Liver (tissue), 10 donors: ENCODE measurements at places on chromosomes 11 and 22. TPM values are rescaled to one million over a fixed set of nuclear protein-coding genes. Genes with fewer than 3 reads are reported as not detected.

Gene DCDC1
- 1.9 TPM for total RNA-seq

Gene POLR2L
- total RNA-seq, result 28.1 TPM

Gene EPS8L2
- total RNA-seq, result 24.4 TPM

Gene TCN2
- 12.4 TPM for total RNA-seq

Gene KRTAP5-7
- 0.19 TPM for total RNA-seq

Gene CARS1
- total RNA-seq, result 40.1 TPM

Gene MMP12
- not detected for total RNA-seq

Gene CFAP300
- not detected for total RNA-seq

Gene EMID1
- total RNA-seq, result 1.8 TPM

Gene TYMP
- total RNA-seq, result 109 TPM

Gene PRRG4
- total RNA-seq, result 12.0 TPM

Gene PTPRJ
- total RNA-seq, result 23.3 TPM

GRCh38 chr22:32355760-32356159 is 1.9 kb upstream of the RFPL3 start:
- DNase-seq, result no peak
- no peak overlapping the region for H3K27ac ChIP-seq
- no peak overlapping the region for H3K4me3 ChIP-seq
- no peaks in the 10 kb centered on the region for H3K27me3 ChIP-seq
- no peaks in the 10 kb centered on the region for H3K4me1 ChIP-seq

DNA sequence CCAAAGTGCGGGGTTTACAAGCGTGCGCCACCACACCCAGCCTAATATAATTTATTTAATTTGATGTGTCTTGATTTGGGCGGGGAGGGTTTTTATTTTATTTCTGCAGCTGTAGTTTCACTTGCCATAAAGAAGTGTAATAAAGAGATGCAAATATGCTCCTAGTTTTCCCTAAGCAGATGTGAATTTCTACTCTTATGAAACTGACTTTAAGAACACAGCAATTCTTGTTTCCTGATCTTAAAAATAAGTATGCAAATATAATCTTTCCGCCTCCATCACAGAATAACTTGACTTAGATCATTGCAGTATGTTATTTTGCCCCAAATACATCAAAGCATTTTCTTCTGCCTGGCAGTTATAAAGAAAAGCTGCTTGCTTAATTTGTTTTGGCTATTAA is 4.4 kb downstream of the SPCS2 start:
- peaks cover 5% of the 10 kb centered on the region for H3K36me3 ChIP-seq
- H3K4me3 ChIP-seq, result no peak overlapping the region
- H3K27me3 ChIP-seq, result no peaks in the 10 kb centered on the region
- H3K27ac ChIP-seq, result no peak overlapping the region

DNA sequence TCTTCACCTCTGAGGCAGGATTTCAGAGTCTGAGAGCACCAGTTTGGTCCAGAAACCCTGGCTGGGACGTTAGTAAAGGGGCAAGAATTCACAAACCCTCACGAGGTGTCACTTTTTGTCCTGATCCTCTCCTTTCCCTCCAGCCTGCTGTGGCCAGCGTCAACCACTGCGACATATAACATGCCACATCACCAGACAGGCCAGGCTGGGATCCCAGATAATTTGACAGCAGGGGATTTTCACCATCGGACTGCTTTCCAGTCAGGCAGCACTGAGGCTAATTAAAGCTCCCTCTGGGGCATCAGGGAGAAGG is 36.8 kb upstream of the RBFOX2 start:
- H3K27me3 ChIP-seq, result no peaks in the 10 kb centered on the region
- peak overlapping the region; percentile 91 for H3K27ac ChIP-seq
- DNase-seq, result no peak

GRCh38 chr11:3221408-3222002 is 2.9 kb upstream of the MRGPRG start:
- H3K4me1 ChIP-seq, result no peaks in the 10 kb centered on the region
- H3K36me3 ChIP-seq, result no peaks in the 10 kb centered on the region
- no peaks in the 10 kb centered on the region for H3K27me3 ChIP-seq
- peak; percentile 27 for DNase-seq

DNA sequence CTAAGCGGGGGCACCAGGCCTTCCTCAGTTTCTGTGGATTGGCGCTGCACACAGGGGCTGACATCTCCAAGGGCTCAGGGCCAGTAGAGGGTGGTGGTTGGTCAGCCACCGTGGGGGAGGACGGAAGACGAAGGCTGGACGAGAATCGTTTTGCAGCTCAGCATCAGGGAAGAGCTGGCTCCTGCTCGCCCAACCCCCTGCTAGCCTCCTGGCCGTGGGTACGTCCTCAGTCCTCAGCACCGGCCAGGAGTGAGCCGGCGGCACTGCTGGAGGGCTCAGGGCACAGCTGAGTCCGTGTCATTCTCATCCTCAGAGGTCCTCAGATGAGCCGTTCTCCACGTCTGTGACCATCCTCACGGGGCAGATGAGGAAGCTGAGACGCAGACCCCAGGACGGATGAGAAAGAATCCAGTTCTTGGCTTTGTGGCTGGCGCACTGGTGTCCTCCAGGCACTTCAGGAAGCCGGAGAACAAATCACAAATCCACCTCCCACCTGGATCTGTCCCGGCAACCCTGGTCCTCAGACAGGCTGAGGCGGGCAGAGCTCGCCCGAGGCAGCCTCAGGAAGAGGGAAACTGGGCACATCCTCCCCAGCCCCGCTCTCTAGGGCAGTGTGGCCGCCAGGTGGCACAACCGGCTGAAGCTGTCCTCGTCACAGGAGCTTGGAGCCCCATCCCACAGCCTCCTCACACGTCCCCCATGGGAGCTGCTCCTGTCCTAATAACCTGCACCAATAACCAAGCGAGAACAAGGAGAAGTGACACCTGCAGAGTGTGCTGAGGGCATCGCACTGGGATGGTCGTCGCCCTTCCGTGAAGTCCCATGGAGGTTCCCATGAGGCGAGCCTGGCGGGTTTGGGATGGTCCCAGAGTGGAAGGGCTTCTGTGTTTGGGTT is 393.7 kb downstream of the BRD1 start:
- no peaks in the 10 kb centered on the region for H3K36me3 ChIP-seq
- H3K27me3 ChIP-seq, result no peaks in the 10 kb centered on the region
- H3K27ac ChIP-seq, result no peak overlapping the region
- DNase-seq, result no peak

DNA sequence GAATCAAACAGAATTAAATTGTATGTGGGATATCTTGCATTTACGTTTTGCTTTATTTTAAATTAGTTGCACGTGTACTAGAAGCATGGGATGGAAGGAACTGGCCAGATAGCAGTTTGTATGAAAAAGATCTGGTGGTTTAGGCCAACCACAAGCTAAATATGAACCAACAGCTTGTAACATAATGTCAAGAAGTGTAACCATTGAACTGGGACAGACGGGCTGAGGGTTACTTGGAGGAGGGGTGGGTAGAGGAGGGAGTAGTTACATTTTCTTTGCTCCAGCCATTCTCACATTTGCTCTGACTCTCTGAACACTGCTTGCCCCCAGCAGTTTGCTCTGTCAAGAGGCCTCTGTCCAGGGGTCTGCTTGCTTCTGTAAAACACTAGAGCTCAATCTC is 31.7 kb upstream of the CXCR5 start:
- no peaks in the 10 kb centered on the region for H3K4me1 ChIP-seq
- H3K27ac ChIP-seq, result no peak overlapping the region
- H3K27me3 ChIP-seq, result no peaks in the 10 kb centered on the region

DNA sequence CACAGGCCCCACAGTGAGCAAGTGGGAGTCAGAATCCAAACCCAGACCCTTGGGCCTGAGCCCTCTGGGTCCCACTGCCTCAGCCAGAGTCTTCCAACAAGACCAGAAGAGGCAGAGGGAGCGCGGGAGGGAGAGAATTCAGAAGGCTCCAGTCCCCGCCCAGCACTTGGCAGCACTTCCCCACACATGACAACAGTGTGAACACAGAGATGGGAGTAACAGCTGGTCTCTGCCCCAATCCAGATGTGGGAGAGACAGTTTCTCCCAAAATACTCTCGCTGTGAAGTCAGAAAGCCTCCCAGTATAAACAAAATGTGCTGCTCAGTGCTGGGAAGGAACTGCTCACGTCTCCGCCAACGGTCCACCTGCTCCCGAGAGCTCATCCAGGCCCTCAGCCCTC is 219.9 kb downstream of the MN1 start:
- H3K27ac ChIP-seq, result no peak overlapping the region
- no peak overlapping the region for H3K4me3 ChIP-seq
- H3K36me3 ChIP-seq, result no peaks in the 10 kb centered on the region
- no peaks in the 10 kb centered on the region for H3K4me1 ChIP-seq

DNA sequence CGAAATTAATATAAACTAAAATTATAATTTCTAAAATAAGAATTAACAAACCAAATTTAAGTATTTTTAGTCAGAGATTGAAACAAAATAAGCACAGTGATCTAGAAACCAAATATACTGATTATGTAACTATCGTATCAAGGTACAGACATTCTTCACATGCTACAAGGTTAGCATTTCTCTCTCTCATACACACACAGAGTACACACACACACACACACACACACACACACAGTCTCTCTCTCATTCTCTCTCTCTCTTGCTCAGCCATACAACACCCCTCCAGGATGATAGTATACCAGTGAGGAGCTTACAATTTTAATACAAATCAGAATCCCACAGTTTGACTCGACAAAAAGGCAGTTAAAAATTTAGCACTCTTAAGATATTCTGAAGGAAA is 66.0 kb downstream of the RDX start:
- no peak overlapping the region for H3K4me3 ChIP-seq
- peaks cover 38% of the 10 kb centered on the region for H3K36me3 ChIP-seq
- H3K27ac ChIP-seq, result no peak overlapping the region
- no peak for DNase-seq

DNA sequence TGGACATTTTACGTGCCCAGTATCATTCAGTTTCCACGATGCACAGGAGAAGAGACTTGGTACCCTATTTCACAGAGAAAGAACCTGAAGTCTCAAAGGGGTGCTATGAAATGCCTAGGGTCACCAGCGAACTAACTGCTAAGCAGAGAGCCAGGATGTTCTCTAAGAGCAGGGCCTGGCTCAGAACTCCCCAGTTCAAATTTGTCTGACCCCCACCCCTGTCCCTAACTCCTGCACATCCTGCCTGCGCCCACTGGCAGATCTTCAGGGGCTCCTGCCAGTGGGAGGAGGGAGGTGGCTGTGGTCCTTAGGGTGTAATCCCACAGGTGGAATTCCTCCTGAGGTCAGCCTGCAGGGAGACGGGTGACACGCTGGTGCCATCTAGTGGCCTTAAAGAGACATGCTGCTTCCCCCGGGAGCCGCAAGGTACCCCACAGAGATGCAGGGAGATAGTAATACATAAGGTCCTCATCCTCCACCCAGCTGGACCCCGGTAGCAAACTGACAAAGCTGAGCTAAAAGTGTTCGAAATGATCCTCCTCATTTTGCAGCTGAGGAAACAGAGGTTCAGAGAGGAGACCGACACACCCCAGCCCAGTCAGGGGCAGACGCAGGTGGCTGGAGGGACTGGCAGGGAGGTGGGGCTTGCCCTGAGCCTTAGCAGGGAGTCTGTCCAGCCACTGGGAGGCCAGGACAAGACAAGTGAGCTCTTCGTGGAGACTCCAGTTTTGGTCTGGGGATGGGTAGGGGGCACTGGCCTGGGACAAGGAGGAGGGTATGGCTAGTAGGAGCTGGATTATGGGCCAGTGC is 34.1 kb downstream of the MB start:
- DNase-seq, result peak; percentile 56
- no peak overlapping the region for H3K4me3 ChIP-seq
- H3K36me3 ChIP-seq, result no peaks in the 10 kb centered on the region

- H3K27me3 ChIP-seq, result no peaks in the 10 kb centered on the region
- H3K27ac ChIP-seq, result no peak overlapping the region
- no peak for DNase-seq
- peaks cover 12% of the 10 kb centered on the region for H3K4me1 ChIP-seq
Measured at GRCh38 chr11:48083421-48083820, 103.1 kb downstream of the PTPRJ start.

DNA sequence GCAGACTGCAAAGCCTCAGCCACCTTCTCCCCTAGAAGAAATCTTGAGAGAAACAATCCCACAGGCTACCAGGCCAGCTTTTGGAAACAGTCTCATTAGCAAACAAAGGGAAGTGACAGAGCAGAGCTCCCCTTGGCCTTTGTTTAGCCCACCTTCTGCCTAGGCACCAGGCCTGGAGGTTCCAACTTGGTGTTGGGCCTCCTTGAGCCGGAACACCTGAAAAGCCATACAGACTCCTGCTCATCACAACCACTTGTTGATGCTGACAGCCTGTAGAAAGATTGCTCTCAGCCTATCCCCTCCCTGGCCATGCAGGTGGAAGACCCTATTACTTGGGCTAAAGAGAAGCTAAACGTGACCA is 26.6 kb downstream of the KCNQ1OT1 start:
- peaks cover 5% of the 10 kb centered on the region for H3K4me1 ChIP-seq
- H3K27me3 ChIP-seq, result no peaks in the 10 kb centered on the region
- no peak overlapping the region for H3K27ac ChIP-seq

GRCh38 chr11:112580864-112581263 is 320.2 kb upstream of the PLET1 start:
- no peak overlapping the region for H3K27ac ChIP-seq
- H3K36me3 ChIP-seq, result no peaks in the 10 kb centered on the region
- H3K4me3 ChIP-seq, result no peak overlapping the region
- H3K27me3 ChIP-seq, result no peaks in the 10 kb centered on the region
- no peak for DNase-seq
- H3K4me1 ChIP-seq, result no peaks in the 10 kb centered on the region

GRCh38 chr11:3885855-3886254 is 30.4 kb downstream of the STIM1 start:
- no peaks in the 10 kb centered on the region for H3K27me3 ChIP-seq
- no peak overlapping the region for H3K27ac ChIP-seq
- no peak overlapping the region for H3K4me3 ChIP-seq
- H3K36me3 ChIP-seq, result no peaks in the 10 kb centered on the region

- H3K27me3 ChIP-seq, result no peaks in the 10 kb centered on the region
- no peaks in the 10 kb centered on the region for H3K4me1 ChIP-seq
- no peak overlapping the region for H3K4me3 ChIP-seq
- no peak overlapping the region for H3K27ac ChIP-seq
- DNase-seq, result no peak
Measured at GRCh38 chr11:73536961-73537360, 61.0 kb downstream of the FAM168A start.

DNA sequence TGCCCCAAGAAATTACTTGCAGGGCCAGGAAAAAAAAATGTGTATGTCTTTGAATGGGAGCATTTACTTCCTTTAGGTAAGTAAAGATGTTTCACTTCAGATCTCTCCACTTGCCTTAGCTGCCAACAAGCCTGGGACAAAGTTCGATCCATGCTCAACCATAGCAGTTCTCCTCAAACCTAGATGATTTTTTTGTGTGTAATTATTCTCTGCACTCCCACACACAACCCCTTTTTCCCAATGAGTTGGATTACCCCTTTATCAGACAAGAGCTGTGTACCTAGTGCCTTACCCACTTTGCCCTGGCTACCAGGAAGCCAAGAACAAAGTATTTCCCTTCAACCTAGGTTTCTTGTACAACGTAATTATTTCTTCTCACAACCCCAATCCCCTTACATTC is 35.6 kb downstream of the TPBGL start:
- no peak overlapping the region for H3K4me3 ChIP-seq
- H3K4me1 ChIP-seq, result no peaks in the 10 kb centered on the region
- no peaks in the 10 kb centered on the region for H3K27me3 ChIP-seq
- DNase-seq, result no peak
- no peaks in the 10 kb centered on the region for H3K36me3 ChIP-seq
